ENCODE measurements at places on chromosomes 7 and 10.

GRCh38 chr10:118963933-118964332 is 65.6 kb upstream of the NANOS1 start:
- no peak for DNase-seq

DNA sequence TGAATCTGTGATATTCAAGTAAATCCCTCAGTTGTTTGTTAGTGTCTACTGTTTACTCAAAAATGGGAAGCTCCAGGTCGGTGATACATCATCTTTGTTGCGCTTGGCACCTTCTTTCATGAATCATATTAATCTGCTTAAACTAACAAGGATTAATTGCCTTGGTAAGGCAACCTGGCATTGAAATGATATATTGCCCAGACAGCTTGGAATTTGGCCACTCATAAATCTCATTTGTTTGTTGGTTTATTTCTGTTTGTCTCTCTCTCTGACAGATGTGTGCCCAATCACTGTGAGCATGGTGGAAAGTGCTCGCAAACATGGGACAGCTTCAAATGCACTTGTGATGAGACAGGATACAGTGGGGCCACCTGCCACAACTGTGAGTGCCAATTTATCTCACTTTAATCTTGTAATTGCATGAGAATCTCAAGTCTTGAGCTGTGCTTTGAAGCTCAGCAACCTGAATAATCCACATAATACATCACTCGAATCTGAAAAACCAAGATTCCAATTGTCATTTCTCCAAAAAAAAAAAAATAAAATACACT is 1104.8 kb upstream of the C7orf33 start:
- no peak for DNase-seq

DNA sequence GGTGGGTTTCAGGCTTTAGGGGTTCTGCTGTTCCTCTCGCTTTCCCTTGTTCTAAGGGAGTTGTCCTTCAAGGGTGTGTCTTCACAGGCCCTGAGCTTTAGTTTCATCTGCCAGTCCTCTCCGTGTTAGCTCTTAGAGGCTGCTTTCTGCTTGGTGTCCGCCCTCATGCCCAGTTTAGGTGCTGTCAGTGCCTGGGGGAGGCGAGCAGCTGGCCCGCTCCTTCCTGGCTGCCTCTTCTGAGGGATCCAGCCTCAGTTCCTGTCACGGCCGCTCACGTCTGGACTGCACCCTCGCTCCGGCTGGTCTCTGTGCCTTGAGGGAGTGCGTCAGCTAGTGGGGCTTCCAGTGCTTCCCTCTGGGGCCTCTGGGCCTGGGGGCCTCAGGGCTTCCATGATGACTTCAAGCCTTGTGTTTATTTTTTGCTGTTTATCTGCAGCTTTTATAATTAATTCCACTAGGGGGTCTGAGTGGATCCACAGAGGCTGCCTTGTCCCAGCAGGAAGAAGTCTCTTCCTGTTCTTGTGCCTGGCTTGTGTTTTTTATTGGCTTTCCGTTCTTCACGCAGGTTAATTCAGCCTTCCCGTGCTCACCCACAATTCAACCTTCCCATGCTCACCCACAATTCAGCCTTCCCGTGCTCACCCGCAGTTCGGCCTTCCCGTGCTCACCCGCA is 33.0 kb downstream of the WDR37 start:
- no peak for DNase-seq

GRCh38 chr7:51602376-51602775 is 285.8 kb upstream of the COBL start:
- DNase-seq = no peak

- DNase-seq = peak; percentile 33
Observed at GRCh38 chr10:59709395-59710125, at the start of gene SLC16A9. TSS of gene SLC16A9 (minus strand) at chr10:59709850. CDS start at chr10:59684291, 25,559 bp downstream.

DNA sequence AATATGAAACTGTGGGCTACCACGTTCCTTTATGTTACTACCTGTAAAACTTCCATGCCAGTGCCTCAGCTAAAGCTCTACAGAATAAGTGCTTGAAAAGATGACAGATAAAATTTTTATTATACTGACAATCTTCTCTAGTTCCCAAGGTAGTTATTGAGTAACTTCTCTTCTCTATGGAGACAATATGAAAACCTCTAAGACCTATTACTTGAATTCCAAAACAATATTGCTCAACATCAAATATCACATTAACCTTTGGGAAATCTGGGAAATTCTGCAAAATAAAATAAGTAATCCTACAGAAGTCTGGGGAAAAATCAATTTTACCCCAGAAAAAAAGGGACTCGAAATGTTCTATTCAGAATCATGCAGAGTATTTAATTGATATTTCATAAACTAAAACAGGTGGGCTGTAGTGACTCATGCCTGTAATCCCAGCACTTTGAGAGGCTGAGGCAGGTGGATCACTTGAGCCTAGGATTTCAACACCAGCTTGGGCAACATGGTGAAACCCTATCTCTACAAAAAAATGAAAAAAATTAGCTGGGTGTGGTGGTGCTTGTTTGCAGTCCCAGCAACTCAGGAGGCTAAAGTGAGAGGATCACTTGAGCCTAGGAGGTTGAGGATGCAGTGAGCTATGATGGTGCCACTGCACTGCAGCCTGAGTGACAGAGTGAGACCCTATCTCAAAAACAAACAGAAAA is 23.8 kb upstream of the ANK3 start:
- no peak for DNase-seq

- no peak for DNase-seq
Observed at GRCh38 chr10:14507781-14508180, 177.1 kb upstream of the FRMD4A start.
